ENCODE measurements at places on chromosomes 12 and 14.

DNA sequence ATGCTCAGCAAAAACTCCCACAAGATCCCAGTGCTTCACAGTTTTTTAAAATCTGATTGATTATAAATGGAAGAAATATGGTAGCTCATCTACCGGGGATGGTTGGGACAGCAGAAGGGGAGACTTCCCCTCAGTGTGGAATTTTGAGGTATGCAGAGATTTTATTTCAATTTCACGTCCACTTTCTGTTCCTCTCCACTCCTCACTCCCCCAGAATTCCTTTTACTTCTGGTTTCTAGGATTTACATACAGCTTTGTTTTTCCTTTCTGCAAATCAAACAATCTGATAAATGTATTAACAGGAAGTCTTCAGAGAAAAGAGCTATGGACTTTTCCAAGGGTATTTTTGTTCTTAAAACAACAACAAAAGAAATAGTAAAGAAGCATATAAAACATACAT lies 181.5 kb upstream of the ARHGAP5 start:
- no peak for DNase-seq

- DNase-seq = no peak
These were observed 3.0 kb upstream of the HOXC13 start for GRCh38 chr12:53935383-53936341.

DNA sequence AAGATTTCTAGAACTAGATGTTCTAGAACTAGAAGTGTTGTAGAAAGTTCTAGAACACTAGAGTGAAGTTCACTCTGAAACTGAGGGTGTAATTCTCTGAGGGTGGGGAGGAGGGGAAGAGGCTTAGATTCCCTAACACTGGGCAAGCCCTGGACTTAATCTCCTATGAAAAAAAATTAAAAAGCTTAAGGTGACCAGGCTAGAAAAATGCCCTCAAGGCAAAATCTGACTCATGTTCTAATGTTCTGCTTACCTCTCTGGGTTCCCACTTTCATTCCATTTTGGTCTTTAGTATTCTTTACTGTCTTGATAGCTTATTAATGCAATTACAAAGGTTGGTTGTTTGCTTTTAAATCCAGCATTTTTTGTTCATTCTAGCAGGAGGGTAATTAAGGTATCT lies 101.5 kb downstream of the KICS2 start:
- no peak for DNase-seq

DNA sequence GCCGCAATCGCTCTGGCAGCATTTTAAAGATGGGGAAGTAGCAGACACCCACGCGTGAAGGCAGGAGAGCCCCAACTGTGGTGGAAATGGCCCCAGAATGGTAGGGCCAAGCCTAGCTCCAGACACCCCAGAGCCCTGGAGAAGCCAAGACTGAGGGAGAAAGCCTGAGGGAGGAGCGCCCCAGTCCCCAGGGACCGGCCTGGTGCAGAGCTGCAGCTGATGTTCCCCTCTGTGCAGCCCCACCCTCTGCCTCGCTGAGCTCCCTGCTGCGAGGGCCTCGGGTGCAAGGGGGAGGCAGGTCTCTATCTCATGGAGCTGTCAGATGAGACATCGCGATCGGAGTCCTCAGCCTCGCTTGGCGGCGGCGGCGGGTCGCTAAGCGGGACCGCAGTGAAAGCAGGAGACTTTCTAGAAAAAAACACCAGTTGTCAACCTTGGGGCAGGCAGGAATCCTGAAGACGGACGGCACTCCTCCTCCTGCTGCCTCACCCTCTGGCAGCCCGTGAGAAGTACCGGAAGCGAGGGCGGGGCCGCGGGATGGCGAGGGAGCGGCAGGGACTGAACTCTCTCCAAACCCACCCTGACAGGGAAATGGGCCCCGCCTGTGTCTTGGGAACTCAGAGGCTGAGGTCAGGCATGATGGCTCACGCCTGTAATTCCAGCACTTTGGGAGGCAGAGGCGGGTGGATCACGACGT lies 6.0 kb downstream of the GAPDH start:
- DNase-seq = peak; percentile 82

DNA sequence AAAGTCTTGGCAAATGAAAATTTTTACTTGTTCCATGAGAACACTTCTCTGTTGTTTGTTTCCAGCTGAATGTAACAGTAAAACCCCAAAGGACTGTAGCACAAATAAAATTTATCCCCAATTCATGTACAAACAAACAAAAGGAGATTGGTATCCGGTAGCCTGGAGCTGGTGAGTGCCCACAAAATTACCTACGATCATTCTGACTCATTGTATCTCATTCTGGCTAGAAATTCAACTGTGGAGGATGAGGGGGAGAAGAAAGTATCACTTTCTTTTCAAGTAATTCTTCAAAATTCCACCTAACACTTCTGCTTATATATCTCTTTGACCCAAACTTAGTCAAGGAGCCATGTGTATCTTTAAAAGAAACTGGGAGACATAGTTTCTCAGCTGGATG lies 268.5 kb downstream of the ALG10B start:
- DNase-seq = no peak

- DNase-seq = no peak
These were observed 343.9 kb downstream of the LRFN5 start for GRCh38 chr14:41950428-41951151.

GRCh38 chr14:61504901-61505300 lies 183.5 kb downstream of the PRKCH start:
- no peak for DNase-seq
